ENCODE measurements at places on chromosomes 7 and 10.

DNA sequence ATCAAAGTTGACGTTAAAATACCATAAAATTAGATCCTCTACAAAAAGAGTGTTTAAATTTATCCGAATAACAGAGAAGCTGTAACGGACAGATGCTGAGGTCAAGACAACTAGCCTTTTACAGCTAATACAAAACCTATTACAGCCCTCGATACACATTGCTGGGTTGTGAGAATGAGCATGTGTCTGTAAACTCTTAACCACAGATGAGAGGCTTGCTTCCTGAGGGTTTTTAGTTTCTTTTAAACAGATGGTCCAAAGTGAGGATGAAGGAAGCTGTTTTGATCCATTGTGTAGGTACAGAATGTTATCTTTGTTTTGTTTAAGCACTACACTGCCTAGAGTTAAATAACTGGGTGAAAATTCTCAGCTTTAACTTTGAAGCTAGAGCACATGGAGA lies 578.2 kb downstream of the PARD3 start:
- DNase-seq = peak; percentile 77

DNA sequence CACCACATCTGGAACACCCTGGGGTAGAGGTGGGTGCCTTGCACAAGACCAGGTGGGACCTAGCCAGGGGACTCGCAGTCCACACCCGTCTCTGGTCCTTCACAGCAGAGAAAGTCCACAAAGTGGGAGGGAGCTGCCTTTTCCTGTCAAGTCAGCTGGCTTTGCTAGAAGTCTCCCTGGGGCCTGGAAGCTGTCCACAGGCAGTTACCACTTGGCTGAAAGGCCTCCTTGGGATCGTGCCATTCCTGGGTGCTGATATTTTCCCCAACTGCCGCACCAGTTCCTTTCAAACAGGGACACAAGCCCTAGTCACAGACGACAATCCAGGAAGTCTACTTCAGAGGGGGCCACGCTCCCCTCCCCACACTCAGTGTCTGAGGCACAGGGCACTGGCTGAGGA lies 75.4 kb downstream of the AFAP1L2 start:
- no peak for DNase-seq

DNA sequence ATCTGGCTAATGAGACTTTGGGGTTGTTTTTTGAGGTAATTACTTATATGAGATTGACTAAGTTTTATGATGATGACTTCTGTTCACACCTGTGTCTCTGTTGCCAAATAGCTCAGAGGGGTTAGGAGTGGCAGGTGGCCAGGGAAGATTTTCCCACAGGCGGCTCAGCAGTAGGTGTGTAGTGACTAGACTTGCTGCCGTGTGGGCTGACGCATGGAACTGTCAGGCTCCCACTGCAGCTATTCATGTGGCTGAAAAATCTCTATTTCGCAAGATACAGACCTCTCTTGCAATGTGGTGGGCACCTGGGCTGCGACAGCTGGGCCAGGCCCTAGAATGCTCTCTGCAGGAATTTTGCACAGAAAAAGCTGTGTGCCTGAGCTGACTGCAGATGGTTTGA lies 1.4 kb downstream of the CPA4 start:
- peak; percentile 86 for DNase-seq

DNA sequence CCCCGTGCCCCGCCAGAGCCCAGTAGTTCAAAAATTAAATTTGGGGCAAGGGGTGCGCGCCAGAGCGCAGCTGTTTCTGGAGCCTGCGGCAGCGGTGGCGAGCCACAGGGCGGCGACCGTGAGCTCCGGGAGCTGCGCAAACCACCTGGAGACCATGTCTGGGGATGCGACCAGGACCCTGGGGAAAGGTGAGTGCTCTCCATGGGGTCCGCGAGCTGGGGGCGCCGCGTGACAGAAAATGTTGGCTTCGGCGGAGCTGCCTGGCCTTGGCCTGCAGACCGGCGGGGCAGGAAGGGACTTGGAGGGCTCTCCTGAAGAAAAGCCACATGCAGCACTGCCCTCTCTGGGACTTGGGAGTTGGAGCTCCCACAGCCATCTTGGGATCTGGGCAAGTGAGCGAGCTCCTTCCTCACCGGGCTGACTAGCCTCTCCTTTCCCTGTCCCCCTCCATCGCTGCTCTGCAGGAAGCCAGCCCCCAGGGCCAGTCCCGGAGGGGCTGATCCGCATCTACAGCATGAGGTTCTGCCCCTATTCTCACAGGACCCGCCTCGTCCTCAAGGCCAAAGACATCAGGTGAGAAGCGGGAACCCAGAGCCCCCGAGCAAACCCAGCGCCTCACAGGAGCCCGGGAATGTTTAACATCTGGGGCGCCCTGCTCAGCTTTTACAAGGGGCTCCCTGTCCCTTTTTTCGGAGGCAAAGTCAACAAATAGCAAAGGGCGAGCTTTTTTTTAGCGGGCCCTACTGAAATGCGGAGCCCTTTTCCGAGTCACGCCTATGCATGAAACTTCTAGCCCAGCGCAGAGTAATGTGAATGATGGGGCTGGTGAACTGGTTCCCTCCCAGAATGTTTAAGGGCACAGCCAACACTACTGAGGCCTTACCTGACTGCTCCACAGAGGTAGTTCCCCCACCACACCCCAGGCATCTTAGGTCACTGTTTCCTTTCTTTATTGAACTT lies 6.1 kb downstream of the GSTO2 start:
- DNase-seq = no peak

DNA sequence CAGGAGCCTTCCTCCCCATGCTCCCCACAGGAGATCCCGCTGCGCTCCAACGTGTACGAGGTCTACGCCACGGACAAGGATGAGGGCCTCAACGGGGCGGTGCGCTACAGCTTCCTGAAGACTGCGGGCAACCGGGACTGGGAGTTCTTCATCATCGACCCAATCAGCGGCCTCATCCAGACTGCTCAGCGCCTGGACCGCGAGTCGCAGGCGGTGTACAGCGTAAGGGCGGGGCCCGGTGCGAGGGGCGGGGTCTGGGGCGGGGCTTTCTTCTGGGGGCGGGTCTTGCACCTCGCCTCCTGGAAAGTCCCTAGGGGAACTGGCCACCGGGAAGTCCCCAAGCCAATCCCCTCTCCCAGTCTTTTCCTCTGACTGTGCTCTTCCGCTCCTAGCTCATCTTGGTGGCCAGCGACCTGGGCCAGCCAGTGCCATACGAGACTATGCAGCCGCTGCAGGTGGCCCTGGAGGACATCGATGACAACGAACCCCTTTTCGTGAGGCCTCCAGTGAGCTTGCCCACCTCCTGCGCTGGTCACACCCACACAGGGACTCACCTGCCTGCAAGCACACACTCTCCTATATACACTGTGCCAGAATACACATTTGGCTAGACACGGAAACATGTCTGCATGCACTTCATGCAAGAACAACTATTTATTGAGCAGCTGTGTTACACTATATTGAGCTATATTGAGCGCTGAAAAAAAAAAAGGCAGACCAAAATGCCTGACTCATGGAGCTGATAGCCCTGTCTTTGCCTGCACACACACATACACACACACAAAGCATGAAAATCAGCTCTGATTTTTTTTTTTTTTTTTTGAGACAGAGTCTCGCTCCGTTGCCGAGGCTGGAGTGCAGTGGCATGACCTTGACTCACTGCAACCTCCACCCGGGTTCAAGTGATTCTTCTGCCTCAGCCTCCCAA lies 32.7 kb upstream of the VSIR start:
- DNase-seq = no peak

Data from LHCN-M2 (cell line).